ENCODE measurements at places on chromosomes 4 and X. TPM values are rescaled to one million over a fixed set of nuclear protein-coding genes. Genes with fewer than 3 reads are reported as not detected.

The BGN gene
- not detected for total RNA-seq

The MXRA5 gene
- not detected for total RNA-seq

The SPANXN4 gene
- total RNA-seq = not detected

The AWAT2 gene
- not detected for total RNA-seq

The MTMR8 gene
- total RNA-seq = 3.4 TPM

The PLXNB3 gene
- total RNA-seq = 2.4 TPM

The SOX3 gene
- total RNA-seq = not detected

The ADGRG2 gene
- total RNA-seq = not detected

The RBM46 gene
- not detected for total RNA-seq

The USP17L13 gene
- not detected for total RNA-seq

The GAGE12H gene
- not detected for total RNA-seq

The COL4A6 gene
- total RNA-seq = not detected

The DSPP gene
- total RNA-seq = not detected

The CRMP1 gene
- total RNA-seq = not detected

The STK32B gene
- total RNA-seq = not detected

The SPANXD gene
- total RNA-seq = not detected

The DMP1 gene
- total RNA-seq = not detected

The STS gene
- 0.50 TPM for total RNA-seq

The CLDN34 gene
- total RNA-seq = not detected

Data from activated CD4-positive, alpha-beta T cell treated with anti-CD3 and anti-CD28 coated beads for 36 hours (primary cell).